DMS53 (cell line): ENCODE measurements at places on chromosomes 16 and 17.

DNA sequence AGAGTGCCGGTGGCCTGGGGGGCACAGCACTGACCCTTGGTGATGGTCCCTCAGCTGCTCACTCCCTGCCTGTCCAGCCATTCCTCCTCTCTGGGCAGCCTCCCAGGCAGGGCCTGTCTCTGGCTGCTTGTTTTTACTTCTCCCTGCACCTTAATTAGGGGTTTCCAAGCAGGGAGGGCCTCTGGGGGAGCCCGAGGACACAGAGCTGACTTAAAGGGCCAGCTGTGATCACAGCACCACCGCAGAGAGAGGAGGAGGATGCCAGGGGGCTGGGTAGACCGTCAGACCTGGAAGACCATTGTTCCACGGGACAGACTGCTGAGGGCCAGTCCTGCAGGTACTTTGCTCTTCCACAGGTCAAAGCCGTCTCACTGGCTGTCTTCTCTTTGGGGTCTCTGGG is 1.2 kb upstream of the DPH1 start:
- DNase-seq = no peak

- DNase-seq = no peak
Measured at GRCh38 chr16:1038932-1039331, 33.6 kb upstream of the SSTR5 start.

DNA sequence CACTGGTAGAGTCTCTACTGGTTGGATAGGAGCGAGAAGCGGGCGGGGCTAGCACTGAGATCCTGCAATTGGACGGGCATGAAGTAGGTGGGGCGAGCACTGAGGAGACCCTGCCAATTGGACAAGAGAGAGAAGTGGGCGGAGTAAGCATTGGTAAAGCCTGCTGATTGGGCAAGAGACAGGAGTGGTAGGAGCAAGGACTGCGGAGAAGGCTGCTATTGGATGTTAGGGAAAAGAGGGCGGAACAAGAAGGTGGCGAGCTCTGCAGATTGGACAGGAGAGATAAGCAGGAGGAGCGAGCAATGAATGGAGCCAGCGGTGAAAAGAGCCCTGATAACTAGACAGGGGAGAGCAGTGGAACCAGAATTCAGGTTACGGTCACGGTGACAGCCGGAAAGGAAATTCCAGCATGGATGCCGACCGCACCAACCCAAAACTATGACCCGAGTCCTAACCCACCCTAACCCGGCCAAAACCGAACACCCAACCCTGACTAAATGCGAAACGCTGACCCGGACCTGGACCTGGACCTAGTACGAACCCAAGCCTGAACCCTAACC is 4.8 kb downstream of the SCGB1C2 start:
- DNase-seq = no peak

- DNase-seq = no peak
Measured at GRCh38 chr17:59832883-59833379, 59.8 kb downstream of the TUBD1 start.

- peak; percentile 63 for DNase-seq
Measured at GRCh38 chr16:2468233-2468724, 2.8 kb upstream of the NTN3 start.

DNA sequence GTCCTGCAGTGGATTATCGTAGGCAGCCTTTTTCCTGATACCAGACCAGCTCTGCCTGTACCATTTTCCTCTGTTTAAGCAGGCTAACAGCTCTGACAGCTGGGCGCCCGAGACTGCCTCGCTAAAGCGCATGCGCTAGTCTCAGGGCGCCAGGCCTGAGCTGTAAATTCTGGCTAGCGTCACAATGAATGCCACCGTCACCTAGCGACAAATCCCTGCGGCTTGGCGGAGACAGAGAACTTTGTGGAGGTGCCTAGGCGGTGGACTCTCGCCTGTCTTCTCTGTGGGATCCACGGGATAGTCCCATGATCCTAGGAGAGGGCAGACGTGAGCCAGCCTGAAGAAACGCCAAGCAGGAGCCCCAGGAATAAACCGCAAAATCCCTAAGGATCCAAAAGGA is 573.9 kb downstream of the KCNJ18 start:
- DNase-seq = peak; percentile 80

- peak; percentile 63 for DNase-seq
Measured at GRCh38 chr17:17406225-17406624, 70.6 kb upstream of the MED9 start.
